ENCODE measurements at places on chromosomes 5 and 9. TPM values are rescaled to one million over a fixed set of nuclear protein-coding genes. Genes with fewer than 3 reads are reported as not detected.

Gene FAM200C
- 0.08 TPM for polyA plus RNA-seq

Gene TXNDC8
- not detected for polyA plus RNA-seq

Gene GDA
- polyA plus RNA-seq: not detected

Gene REEP2
- not detected for polyA plus RNA-seq

Gene GNAQ
- 6.9 TPM for polyA plus RNA-seq

Gene PCDHGA12
- polyA plus RNA-seq: not detected

Gene GFI1B
- polyA plus RNA-seq: not detected

Gene LPAR1
- not detected for polyA plus RNA-seq

Gene PSAT1
- polyA plus RNA-seq: 12.0 TPM

Gene SPATA31A3
- polyA plus RNA-seq: not detected

Gene TNFSF8
- 84.8 TPM for polyA plus RNA-seq

Gene PCDHB2
- not detected for polyA plus RNA-seq

Gene SYNPO
- polyA plus RNA-seq: not detected

Gene PRR16
- not detected for polyA plus RNA-seq

Gene C6
- not detected for polyA plus RNA-seq

Gene ANKRD55
- 8.3 TPM for polyA plus RNA-seq

Gene DMRT3
- not detected for polyA plus RNA-seq

Gene LOX
- polyA plus RNA-seq: not detected

Gene CA9
- not detected for polyA plus RNA-seq

Gene PIP5K1B
- 0.25 TPM for polyA plus RNA-seq

Gene PCDHB16
- not detected for polyA plus RNA-seq

Gene FBP2
- polyA plus RNA-seq: not detected

Gene DDX4
- polyA plus RNA-seq: not detected

Gene INSL4
- not detected for polyA plus RNA-seq

Gene SPINK13
- polyA plus RNA-seq: not detected

Gene TAF1L
- polyA plus RNA-seq: not detected

Gene TMCO6
- 18.3 TPM for polyA plus RNA-seq

Gene FYB1
- polyA plus RNA-seq: 414 TPM

Gene DRD1
- not detected for polyA plus RNA-seq

Gene SPINK7
- not detected for polyA plus RNA-seq

Gene DMGDH
- not detected for polyA plus RNA-seq

Gene NR5A1
- not detected for polyA plus RNA-seq

Gene SELENOP
- polyA plus RNA-seq: 0.64 TPM

Gene PRRC1
- polyA plus RNA-seq: 38.7 TPM

Gene SKIC3
- 48.0 TPM for polyA plus RNA-seq

Gene CKMT2
- polyA plus RNA-seq: not detected

Gene C9
- not detected for polyA plus RNA-seq

Gene GPX8
- not detected for polyA plus RNA-seq

Gene CDH12
- not detected for polyA plus RNA-seq

Gene SLCO4C1
- 0.22 TPM for polyA plus RNA-seq

All from CD4-positive, alpha-beta memory T cell (primary cell).